Naive thymus-derived CD8-positive, alpha-beta T cell (primary cell): ENCODE measurements at places on chromosomes 12 and 14.
A peak's percentile ranks its signal among the peaks of the same experiment; 100 is the strongest.

- no peak for DNase-seq
These were observed 376.5 kb downstream of the C12orf75 start for GRCh38 chr12:105706973-105707334.

DNA sequence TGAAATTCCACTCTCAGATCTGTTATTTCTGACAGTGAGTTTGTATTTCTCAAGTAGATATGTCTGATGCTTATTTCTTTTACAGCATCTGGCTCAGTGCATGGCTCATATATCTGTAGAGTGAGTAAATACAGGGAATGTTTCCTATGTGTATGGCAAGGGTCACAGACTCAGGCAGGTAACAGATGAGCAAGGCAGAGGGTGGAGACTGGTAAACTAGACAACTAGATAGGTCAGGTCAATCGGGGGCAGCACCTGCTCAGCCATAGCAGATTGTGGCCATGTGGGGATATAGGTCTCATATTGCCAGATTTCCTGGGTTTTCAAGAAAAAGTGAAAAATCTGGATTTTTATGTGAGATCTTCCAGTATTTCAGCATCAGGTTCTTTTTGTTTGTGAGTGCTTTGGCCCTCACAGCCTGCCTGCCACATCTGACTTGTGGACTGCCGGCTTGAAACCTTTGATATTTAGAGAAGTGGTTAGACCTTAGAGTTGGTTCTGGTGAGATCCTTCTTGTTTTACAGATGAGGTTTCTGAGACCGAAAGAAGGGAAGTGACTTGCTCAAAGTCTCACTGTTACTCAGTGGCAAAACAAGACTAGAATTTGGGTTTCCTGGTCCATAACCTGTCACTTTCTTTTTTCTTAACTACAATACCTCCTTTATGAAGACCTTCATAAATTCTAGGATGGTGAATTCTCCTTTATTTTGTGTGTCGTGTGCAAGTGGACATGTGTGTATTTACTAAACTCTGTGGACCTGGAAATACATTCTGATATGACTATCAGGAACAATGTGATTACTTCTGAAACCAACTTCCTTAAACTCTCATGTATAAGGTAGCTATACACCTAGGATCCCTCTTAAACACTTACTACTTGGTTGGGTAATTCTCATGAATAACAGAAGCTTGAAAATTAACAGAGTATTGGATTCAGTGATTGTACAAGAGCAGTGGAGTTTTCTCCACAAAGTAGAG is 34.4 kb downstream of the PROX2 start:
- no peak for DNase-seq

GRCh38 chr14:50521912-50522341 is 10.4 kb downstream of the MAP4K5 start:
- no peak for DNase-seq

DNA sequence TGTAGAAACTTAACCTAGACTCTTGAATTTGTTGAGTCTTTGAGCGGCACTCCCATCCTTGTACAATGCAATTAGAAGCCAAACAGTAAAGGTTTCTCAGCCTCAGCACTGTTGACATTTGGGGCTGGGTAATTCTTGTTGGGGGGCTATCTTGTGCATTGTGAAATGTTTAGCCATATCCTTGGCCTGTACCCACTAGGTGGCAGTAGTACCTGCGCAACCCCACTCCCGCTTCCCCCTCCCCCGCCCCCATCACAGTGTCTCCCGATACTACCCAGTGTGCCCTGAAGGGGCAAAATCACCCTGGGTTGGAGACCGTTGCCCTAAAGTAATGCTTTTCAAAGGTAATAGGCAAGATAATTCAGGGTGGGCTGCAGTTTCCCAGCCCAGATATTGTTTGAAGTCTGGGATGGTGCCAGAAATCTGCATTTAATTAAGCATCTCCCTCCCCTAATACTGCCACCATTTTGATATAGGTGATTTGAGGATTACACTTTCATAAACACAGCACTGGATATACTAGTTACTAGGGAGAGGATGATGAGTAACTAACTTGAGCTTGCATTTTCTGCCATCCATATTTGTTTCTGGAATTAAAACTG is 1.8 kb downstream of the COX6A1 start:
- DNase-seq, result peak; percentile 69

GRCh38 chr14:89618811-89619551 is 201.9 kb upstream of the FOXN3 start:
- peak; percentile 82 for DNase-seq

GRCh38 chr14:21093769-21094681 is 4.4 kb downstream of the ZNF219 start:
- no peak for DNase-seq

DNA sequence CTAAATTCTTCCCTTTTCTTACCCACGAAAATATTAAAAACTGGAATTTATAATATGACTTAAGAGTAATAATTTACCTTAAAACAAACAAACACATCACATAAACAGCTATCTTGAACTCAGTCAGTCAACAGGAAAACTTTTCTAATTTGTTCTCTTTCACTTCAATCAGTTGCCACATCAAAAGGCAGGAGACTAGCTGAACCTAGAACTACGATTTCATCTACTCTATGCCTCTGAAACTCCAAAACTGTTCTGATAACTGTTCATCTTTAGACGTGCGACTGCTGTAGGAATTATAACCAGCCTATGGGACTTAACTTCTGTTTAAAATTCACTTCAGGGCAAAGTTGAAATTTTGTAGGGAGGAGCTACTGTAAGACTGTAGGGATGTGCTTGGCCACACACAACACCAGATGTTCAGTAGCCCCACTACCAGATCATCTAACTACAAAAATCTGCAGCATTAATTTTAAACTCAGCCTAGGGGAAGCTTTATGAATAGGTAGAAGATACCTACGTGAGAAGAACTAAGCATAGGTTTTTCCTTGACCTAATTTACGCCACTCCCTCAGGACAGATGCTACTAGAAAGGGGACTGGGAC is 7.6 kb upstream of the RAD51AP1 start:
- DNase-seq, result no peak

DNA sequence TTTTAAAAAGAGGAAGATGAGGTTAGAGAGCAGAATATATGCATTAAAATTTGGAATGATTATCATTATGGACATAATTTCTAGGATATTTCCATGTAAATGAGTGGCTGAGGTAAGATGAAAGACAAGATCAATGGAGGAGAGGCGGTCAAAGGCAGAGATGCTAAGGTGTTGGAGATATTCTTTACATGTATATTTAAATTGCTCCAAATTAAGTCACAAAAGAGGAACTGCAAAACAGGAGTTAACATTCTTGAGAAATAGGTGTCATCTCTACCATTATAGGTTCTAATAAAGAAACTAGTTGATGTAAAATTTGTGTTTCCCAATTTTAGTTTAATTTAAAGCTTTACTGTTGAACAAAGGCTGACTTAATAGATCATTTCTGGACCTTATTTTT is 268.5 kb upstream of the PPFIA2 start:
- no peak for DNase-seq

GRCh38 chr14:73913256-73913655 is 26.6 kb downstream of the ZNF410 start:
- no peak for DNase-seq

- no peak for DNase-seq
These were observed 22.9 kb upstream of the ANAPC7 start for GRCh38 chr12:110426406-110426805.

- DNase-seq, result no peak
These were observed 36.3 kb upstream of the PNMA1 start for GRCh38 chr14:73750531-73750901.

DNA sequence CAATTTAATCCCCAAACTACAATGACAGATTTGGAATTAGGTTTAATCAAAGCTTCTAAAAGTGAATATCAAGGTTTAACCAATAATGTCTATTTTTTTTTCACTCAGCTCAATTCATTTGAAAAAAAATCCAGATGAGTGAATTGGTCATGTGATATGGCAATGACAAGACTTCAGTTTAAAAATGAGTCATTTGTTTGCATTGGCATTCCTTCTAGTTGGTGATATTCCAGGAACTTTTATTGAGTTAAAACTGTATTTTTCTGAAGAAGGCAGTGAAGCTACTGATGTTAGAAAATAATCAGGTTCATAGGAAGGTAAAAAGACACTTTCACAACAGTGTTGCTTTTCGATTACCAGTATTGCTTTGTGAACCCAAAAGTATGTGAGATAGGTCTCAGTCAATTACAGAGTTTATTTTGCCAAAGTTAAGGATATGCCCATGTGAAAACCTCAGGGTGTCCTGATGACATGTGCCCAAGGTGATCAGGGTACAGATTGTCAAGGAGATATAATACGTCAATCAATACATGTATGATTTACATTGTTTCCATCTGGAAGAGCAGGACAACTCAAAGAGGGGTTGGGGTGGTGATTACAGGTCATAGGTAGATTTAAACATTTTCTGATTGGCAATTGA is 1214.9 kb downstream of the GALC start:
- no peak for DNase-seq

DNA sequence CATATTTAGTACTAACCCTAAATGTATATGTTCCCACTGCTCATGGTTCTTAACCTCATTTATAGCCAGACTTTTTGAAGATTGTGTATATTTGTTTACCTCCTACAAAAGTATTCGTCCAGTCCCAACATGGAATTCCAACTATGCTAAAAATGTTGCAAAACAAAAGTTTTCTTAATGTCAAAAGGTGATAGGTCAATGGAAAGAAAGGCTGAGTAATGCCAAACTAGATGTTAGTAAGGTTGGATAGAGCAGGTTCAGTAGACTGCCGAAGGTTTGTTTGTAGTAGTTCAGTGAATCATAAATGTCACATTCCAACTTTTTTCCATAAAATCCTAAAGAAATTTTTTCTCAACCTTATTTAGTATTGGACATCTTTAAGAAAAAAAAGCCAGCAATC is 874.5 kb downstream of the FLRT2 start:
- no peak for DNase-seq

DNA sequence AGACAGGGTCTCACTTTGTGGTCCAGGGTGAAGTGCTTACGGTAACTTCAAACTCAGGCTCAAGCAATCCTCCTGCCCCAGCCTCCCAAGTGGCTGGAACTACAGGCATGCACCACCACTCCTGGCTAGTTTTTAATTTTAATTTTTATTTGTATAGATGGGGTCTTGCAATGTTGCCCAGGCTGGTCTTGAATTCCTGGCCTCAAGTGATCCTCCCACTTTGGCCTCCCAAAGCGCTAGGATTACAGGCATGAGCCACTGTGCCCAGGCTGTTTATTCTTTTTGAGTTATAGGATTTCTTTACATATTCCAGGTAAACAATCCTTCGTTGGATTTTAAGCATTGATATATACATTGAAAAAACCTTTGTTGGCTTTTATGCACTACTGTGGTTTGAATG is 26.7 kb downstream of the SOCS2 start:
- DNase-seq, result no peak

DNA sequence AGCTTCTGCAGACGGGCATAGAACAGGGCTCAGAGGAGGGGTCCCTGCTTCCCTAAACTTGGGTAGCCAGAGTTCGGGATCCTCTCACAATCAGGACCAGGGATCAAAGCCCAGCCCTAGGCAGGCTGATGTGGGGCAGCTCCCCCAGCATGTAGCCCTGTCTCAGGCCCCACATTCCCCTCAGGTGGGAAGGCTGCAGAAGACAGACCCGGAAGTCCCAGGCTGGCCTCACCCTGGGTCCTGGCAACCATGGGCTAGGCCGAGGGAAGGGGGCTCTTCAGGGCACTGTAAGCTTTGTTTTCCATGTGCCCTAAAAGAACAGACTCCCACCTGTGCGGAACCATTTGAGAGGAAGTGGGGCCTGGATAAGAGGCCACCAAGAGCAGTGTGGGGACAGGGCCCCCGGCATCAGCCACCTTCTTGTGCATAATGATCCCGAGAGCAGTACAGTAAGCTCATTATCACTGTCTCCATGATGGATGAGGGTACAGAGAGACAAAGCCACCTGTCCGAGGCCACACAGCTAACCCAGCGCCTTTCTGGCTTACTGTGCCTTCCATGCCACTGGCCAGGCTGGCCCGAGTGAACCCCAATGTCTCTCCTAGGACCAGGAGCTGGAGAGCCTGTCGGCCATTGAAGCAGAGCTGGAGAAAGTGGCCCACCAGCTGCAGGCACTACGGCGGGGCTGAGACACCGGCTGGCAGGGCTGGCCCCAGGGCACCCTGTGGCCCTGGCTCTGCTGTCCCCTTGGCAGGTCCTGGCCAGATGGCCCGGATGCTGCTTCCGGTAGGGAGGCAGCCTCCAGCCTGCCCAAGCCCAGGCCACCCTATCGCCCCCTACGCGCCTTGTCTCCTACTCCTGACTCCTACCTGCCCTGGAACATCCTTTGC is 11.5 kb downstream of the CHGA start:
- DNase-seq, result no peak

GRCh38 chr12:26606911-26607310 is 226.1 kb downstream of the ITPR2 start:
- DNase-seq, result no peak

DNA sequence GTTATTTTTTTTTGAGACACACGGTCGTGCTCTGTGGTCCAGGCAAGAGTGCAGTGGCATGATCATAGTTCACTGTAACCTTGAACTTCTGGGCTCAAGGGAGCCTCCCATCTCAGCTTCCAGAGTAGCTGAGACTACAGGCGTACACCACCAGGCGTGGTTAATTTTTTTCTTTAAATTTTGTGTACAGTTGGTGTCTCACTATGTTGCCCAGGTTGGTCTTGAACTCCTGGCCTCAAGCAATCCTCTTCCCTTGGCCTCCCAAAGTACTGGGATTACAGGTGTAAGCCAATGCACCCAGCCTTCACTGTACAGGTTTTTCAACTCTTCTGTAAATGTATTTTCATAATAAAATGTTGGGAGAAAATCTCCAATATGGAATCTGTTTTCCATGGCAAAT is 5.7 kb upstream of the KLC1 start:
- DNase-seq, result no peak
